Stimulated activated CD8-positive, alpha-beta memory T cell treated with anti-CD3 and anti-CD28 coated beads, Interleukin-7, amount 100 ng/mL, for 1 hour (primary cell): ENCODE measurements at places on chromosomes 3 and 15.

DNA sequence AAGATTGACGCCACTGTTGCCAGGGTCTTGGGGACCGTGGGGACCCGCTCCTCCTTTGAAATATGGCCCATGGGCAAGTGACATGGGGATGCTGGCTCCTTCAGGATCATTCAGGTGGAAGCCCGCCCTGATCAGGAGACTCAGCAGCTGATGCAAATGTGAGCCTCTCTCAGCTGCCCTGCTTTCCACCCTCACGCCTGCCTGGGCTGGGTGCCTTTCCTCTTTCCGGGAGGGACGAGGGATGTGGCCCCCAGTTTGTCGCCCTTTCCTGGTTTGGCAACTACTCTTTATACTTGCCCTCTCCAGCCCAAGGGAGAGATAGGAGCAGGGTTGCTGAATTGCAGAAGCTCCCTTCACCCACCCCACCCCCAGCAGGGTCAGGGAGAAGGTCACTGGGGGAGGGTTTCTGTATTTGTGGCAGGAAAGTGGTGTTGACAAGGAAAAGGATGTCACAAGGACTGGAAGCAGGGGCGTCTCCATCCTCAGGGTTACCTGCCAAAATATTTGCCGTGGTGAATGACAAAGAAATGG, 21.8 kb downstream of the DNASE1L3 start:
- DNase-seq = no peak

GRCh38 chr3:5389057-5389456, 201.6 kb downstream of the EDEM1 start:
- no peak for DNase-seq

GRCh38 chr15:69697916-69698315, 245.3 kb downstream of the RPLP1 start:
- DNase-seq = no peak

DNA sequence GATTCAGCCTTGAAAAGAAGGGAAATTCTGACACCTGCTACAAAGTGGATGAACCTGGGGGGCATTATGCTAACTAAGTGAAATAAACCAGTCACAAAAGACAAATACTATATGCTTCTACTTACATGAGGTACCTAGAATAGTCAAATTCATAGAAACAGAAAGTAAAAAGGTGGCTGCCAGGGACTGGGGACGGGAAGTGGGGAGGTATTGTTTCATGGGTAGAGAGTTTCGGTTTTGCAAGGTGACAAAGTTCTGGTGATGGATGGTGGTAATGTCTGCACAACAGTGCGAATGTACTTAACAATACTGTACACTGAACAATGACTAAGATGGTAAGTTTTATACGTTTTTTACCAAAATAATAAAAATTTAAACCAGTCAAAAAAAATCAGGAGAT, 4.8 kb downstream of the IDH2 start:
- DNase-seq = peak; percentile 30

GRCh38 chr3:123392368-123392767, 56.5 kb downstream of the ADCY5 start:
- DNase-seq = no peak

DNA sequence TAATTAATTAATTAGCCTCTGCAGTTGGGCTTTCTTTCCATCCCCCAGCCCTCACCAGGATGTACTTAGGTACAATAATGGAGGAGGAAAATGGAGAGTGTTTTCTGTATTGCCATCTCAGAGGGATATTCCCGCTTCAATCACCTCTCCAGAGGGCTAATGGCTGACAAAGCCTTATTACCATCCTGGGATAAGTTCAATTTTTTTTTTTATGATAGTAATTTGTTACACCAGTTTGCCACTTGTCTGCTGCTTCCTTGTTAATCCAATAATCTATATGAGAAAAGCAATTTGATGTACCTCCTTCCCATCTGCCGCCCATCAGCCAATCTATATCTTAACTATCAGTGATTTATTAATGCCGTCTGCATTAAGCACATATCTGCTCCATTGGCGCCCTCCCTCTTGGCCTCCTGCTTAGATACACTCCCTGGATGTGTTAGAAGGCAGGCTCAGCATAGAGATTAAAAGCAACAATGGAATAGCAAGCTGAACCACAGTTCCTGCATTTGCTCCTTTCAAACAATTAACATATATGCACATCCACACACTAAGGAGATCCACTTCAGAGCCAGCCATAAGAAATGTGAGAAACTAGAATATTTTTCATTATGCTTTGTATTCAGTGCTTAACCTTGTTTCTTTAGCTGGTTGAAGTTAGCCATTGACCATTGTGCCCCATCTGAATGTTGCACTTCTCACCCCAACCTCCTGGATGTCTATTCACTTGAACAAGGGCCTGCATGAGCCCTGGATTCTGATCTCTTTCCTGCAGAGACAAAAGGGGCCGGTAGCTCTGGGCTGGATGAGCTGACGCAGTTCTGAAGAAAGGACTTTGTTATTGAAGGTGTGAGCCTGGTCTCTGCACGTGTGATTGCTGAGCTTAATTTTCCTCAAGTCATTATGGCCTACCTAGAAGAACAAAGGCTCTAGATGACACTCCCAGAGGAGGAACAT, 237.3 kb upstream of the GAP43 start:
- no peak for DNase-seq

- DNase-seq = no peak
Observed at GRCh38 chr15:75930866-75931265, 27.2 kb downstream of the FBXO22 start.

- no peak for DNase-seq
Observed at GRCh38 chr15:29623116-29623639, 199.1 kb downstream of the TJP1 start.

DNA sequence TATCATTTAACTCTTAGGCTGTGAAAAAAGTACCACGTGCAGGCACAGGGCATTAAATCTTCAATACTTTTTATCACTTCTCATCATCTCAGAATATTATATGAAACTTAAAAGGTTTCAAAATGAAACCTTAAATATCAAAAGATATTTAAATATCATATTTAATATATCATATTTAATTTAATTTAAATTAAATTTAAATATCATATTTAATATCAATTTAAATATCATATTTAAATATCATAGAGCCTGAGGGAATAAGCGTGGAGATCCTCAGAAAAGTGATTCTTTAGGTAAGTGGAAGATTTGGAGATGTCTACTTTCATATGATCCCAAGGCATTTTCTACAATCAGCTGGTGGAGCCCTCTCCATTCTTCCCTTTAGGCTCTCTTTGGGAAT, 716.6 kb downstream of the OTOL1 start:
- DNase-seq = no peak

DNA sequence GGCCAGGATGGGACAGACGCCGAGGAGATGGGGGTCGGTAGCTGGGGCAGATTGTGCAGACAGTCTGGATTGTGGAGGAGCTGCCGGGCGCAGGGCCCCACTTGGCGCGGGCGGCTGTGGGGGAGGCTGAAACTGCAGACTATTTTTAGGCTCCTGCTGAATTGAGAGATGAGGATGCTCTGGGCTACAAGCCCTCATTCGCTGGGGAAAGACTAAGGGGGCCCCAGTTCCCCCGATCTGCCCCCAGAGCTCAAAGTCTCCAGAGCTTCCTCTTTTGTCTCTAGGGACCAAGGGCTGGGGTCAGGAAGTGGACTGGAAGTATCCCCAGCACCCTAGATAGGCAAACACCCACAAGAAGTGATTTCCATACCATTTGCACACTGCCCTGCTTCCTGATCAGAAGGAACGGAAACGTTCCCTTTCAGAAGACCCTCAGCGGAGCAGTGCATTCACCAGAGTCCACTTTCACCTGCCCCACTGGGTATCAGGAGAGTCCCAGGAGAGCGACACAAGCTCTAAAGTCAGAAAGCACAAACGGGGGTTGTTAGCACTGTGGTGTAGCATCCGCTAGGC, 29.7 kb downstream of the SEMA7A start:
- DNase-seq = no peak

DNA sequence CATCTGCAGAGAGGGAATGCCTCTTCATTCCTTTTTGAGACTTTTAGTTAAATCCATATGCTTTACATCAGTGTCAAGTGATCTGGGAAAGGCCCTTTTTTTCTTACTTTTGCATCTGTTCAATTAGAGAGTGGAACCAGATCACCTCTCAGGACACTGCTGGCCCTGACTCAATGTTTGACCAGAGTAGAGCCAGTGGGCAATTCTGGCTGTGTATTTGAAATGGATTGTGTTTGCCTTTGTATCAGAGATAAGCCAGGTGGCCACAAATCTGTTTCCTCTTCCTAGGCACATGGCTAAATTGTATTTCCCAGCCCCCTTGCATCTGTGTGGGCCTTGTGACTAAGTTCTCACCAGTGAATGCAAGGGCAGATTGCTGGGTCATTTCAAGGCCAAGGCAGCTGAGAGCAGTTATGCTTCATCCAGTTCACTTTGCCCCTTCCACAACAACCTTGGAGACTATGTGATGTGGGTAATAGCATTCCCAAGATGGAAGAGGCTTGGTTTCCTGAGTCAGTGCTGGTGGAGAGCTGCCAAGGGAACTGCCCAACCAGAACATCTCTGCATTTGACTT, 75.6 kb upstream of the CACNA2D3 start:
- DNase-seq = no peak

DNA sequence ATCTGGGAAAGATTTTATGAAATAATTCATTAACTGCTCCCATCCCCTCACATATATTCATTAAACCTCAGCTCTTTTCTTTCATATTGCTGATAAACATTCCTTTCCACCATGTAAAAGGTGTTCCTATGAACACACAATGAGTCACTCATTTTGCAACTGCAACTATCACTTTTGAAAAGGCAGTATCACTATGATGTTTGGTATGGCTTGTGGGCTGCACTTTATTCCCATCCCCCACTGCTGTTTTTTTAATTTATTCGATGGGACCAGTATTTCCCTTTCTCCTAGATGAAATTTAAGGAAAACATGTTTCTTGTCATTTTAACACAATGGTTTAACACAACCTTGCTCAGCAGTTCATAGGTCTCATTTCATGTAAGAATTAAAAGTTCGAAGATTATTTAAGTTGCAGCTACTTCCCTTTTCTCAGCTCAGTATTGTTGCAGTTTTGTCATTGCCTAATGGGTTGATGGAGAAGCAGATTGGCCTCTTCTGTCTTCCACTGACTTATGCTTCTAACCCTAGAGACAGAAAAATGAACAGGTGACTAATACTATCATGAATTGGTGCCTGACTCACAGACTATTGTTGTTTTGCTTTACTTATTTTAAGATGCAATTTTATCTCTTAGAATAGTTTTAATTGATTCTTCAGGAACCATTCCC, 280.3 kb downstream of the ZPLD1 start:
- DNase-seq = no peak

- no peak for DNase-seq
Observed at GRCh38 chr3:1117843-1118473, 25.1 kb downstream of the CNTN6 start.

- DNase-seq = no peak
Observed at GRCh38 chr15:84778194-84778593, 29.8 kb downstream of the ZNF592 start.

- no peak for DNase-seq
Observed at GRCh38 chr3:2423143-2423542, 324.5 kb downstream of the CNTN4 start.

DNA sequence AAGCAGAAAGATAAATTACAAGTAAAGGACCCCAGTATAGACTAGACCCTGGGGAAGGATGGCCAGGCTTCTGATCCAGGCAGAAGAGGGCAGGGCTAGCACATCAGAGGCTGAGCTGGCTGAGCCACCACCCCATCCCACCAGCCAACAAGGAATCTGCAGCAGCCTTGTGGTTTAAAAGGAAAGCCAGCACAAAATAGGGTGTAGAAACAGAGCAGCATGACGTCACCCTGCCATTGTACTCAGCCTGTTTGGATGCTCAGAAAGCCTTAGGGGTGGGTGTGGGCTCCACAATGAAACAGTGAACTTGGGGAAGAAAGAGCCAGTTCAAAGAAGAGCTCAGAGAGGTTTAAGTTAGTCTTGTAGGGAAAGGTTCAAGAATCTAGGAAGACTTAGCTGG, 28.2 kb downstream of the DUOX1 start:
- no peak for DNase-seq
